ENCODE measurements at places on chromosomes 4 and X.

DNA sequence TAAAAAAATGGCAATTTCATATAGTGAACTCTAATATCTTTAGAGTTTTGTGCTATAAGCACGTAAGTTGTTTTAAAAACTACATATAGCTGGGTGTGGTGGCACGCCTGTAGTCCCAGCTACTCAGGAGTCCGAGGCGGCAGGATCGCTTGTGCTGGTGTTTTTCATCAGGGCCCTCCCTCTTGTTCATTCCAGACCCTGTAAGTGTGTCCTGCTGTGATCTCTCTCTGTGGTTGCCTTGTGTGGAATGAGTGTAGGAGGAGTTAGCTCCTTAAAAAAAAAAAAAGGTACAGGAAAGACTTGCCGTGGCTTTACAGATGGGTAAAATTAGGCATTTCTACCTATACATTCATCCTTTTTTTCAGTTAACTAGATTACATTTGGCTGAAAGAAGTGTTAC lies 35.4 kb downstream of the RBBP7 start:
- no peak for DNase-seq

DNA sequence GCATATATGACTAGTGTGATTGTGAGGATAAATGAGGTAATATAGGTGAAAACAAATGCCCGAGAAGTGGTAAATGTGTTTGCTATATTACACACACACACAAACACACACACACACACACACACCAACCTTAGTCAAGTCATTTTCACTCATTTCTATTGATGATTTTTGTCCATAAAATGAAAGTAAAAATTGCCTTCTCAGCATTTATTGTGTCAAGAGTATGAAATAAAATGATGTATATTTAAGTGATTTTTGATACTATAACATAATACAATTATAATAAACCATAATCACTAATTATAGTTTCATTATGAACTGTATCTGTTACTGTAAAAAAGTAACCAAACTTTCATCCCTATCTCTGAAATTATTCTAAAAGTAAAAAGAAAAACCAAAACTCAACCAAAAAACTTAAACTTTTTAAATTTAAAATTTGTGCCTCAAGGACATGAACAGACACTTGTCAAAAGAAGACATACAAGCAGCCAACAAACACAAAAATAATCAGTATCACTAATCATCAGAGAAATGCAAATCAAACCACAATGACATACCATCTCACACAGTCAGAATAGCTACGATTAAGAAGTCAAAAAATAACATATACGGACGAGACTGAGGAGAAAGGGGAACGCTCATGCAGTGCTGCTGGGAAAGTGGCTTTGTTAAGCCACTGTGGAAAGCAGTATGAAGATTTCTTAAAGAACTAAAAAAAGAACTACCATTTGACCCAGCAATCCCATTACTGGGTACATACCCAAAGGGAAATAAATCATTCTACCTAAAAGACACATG lies 601.0 kb downstream of the TMA16 start:
- DNase-seq: no peak

- DNase-seq: no peak
Measured at GRCh38 chr4:148366251-148366650, 76.0 kb downstream of the NR3C2 start.

GRCh38 chrX:123424546-123424945 lies 240.5 kb downstream of the GRIA3 start:
- no peak for DNase-seq

- DNase-seq: no peak
Measured at GRCh38 chr4:161991811-161992210, 172.0 kb downstream of the FSTL5 start.

DNA sequence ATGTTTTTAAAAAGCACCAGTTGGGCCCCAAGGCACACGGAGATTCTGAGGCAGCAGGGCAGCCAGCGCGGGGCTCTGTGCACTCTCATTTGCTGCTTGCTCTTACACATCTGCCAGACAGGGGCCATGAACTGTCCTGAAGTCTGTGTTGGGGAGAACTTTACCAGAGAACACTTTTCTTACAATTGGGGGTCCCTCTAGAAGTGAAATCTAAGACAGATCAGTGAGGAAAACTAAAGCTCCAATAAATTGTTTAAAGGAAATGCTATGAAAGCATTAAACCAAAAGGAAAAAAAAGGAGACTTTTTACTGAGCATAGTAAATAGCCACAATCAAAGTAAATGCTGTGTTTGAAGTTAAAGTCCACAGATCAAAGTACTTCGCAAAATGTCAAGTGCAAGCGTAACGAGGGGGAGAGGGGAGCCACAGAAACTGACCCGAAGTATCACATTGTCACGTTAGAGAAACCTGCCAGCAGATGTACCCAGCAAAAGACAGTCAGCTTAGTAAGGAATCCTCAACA lies 37.8 kb downstream of the SORBS2 start:
- DNase-seq: no peak

DNA sequence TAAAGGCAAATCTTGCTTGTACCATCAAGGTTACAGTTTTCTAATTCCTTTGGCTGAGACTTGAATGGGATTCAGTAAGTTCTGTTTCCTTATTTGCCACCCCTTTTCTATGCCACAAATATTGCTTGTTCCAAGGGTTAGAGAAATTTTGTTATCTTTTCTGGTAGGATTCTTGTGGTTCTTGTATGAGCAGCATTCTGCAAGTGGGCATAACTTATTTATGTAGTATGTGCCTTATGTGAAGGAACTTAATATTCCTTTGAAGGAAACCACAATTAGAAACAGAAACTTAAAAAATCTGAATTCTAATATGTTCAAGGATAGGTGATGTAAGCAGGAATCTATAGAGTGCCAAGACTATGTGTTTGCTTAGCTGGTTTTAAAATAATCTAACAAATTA lies 53.1 kb upstream of the TSPAN5 start:
- DNase-seq: no peak

- no peak for DNase-seq
Measured at GRCh38 chrX:153334654-153335295, 822 bp downstream of the ZNF275 start.

DNA sequence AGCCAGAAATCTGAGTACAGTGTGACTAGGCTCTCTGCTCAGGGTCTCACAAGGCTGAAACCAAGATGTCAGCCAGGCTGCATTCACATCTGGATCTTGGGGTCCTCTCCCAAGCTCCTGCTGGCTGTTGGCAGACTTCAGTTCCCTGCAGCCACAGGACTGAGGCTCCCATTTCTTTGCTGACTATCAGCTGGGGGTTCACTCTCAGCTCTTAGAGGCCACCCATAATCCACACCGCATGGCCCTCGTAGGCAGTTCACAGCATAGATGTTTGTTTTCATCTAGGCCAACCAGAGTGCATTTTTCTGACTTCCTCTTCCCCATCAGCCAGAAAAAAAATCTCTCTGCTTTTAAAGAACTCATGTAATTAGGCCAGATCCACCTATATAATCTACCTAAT lies 8.2 kb upstream of the WDR44 start:
- DNase-seq: no peak

GRCh38 chrX:39682778-39683177 lies 415.0 kb downstream of the BCOR start:
- no peak for DNase-seq

- DNase-seq: no peak
Measured at GRCh38 chrX:72268597-72269365, 8.3 kb downstream of the RPS4X start.

DNA sequence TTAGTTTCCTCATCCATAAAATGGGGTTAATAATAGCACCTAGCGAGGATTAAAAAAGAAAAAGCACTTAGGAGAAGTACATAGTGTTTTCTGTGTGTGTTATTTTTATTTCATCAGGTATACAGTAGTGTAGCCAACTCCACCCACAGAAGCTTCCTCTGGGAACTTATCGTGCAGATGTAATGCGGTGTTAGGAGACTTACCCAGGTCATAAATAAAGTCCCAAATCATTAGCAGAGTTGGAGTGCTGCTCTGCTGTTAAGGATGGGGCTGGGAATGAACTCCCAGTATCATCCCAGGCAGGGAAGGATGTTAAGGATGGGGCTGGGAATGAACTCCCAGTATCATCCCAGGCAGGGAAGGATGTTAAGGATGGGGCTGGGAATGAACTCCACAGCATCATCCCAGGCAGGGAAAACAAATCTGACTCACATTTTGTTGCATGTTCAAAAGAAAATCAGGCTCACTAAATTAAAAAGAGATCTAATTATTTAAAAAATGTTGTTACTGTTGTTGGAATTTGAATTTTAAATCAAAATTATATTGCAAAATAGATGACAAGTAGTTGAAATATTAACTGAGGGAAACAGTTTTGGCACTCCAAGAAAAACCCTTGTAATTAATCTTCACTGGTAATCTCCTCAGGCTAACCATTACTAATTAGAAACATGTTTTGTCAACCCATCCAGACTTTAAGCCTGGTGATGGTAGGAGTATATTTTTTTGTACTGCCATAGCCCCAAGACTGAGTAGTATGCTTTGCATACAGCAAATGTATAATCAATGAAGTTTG lies 10.2 kb upstream of the SFRP2 start:
- no peak for DNase-seq

DNA sequence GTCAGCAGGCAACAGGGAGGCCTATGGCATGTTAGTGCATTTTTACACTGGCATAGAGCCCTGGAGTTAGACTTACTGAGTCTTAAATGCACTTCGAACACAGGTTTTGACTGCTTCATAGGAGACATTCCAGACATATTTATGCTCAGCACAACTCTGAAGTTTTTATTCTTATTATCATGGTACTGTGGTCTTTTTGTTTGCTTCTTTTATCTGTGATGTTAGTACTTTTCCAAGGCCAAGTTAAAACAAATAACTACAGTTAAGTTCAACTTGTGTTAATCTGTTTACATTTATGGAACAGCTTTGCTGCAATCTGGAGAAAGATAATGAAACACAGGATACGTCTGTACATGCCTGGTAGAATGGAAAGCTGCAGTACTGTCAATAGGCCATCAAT lies 76.5 kb downstream of the COL4A5 start:
- DNase-seq: no peak

DNA sequence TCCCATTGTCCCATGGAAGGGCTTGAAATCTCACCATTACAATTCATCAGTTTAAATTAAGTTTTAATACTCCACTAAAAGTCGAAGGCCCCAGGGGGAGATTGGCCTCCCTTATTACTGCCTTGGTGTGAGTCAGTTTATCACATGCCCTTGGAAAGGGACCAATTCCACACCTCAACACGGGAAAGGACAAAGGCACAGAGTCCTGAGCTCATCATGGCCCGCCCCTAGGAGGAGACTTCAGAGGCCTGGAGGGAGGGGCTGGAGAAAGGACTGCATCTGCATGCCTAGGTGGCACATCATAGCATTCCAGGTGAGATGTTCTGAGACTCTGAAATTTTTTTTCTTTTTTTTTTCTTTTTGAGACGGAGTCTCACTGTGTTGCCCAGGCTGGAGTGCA lies 2.8 kb upstream of the SEL1L3 start:
- DNase-seq: peak; percentile 14

- no peak for DNase-seq
Measured at GRCh38 chr4:42547805-42548204, 109.1 kb downstream of the ATP8A1 start.

DNA sequence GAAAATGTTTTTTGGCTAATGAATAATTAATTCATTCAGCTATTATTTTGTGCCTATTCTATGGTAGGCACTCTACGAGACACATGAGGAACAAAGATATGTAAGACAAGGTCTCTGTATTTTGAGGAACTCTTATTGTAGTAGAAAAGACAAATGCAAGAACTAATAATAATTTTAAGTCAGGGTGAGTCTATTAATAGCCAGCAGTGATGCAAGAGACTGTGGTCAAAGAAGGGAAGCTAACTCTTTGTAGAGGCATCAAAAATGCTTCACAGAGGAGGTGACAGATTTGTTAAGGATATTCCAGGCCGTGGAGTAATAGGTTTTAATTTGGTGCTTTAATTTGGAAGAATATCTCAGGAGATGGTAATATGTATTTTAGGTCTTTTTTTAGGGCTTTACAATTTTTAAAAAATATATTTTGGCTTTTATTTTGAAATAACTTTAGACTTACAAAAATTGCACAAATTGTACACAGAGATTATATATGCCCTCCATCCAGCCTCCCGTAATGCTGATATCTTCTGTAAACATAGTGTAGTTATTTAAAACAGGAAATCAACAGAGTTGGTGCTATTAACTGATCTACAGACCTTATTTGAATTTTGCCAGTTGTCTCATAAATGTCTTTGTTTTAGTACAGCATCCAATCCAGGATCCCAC lies 48.1 kb downstream of the DCLK2 start:
- no peak for DNase-seq

GRCh38 chr4:80694171-80694570 lies 336.3 kb upstream of the BMP3 start:
- DNase-seq: no peak

- no peak for DNase-seq
Measured at GRCh38 chrX:152575331-152575730, 62.4 kb upstream of the GABRQ start.

DNA sequence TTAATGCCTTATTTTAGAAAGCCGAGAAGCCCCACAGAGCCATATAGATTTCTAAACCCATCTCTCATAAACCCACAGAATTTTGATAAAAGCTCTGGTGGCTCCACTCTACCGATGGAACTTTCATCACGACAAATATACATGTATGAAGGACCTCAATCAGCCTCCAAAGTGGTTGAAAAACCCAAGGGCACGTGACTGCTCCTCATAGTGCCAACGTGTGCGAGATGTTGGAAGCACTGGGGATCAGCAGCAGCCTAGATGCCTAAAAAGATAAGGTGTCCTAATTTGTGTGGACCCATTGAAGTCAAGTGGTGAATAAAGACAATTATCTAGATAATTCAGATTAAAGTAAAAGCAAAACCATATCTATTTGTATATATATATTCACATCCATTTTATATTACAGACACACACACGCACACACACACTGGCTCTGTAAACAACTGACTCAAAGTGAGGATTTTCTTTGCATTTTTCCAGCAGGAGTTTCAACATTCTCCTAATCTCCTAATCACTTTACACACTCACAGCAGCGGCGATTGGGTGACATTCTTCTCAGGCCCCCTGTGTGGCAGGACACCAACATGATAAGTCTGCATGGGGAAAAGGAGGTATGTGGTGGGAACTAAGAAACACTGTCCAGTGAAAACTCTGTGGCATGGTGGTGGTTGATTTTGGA lies 2.8 kb upstream of the PITX2 start:
- no peak for DNase-seq

DNA sequence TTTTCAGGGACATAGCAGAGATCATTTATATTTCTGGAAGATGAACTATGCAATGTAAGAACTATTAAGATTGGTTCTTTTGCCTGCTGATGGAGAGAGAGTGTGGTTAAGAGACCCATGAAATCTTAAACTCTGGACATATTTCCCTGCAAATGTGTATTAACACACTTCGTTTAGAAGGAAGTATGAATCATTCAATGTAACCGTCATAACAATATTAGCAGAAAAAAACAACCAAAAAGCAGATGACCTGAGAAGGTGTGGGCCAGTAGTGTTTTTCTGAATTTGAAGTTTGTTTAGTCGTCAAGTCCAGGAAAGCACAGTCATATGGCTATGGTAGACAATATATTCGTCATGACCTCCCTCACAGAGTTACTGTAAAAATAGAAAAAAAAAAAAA lies 2.5 kb upstream of the TMPRSS11D start:
- DNase-seq: no peak

DNA sequence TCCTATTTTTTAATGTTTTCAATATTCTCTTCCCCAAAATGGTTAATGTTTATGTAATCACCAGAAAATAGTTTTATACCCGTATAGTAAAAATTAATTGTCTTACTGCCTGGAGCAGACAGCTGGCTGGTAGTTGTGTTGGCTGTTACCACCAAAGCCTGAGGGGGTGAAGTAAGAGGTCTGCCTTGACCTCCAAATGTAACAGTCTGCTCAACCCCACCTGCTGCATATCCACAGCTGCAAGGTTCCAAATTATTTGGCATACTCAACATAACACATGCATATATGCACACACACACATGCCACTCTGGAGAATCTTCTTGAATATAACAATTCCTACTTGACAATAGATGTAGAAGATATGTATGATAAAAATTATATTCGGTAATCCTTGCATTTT lies 624.3 kb downstream of the ADGRL3 start:
- no peak for DNase-seq
